ENCODE measurements at places on chromosomes 6 and 20.

- no peak for DNase-seq
Observed at GRCh38 chr6:167122827-167123657, at the start of gene CCR6. Gene CCR6 (plus strand): TSS chr6:167123096. CDS start chr6:167136135, 13,039 bp downstream.

DNA sequence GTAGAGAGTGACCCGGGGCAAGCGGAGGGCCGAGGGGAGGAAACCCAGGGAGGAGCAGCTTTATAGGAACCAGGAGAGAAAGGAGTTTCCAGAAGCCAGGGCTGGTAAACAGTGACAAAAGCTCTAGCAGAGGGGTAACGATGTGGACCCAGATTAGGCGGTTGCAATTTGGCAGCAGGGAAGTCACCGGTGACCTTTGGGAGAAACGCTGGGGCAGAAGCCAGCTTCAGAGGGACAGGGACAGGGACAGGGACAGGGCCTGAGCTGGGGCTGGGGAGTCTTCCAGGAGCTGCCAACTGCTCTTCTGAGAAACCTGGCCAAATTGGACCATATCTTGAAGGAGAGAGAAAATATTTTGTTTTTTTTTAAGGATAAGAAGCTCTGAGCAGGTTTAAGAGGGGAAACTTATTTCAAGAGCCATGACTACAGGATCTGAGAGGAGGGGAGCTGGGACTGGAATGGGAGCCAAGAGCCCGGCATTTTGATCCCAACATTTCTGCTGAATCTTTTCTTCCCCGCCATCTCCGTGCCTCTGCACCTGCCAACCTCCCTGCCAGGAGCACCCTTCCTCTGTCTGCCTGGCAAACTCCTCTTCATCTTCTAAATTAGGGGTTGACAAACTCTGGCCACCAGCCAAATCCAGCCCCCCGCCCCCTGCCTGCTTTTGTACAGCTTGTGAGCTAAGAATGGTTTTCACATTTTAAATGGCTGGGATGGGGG, 22.6 kb upstream of the PREX1 start:
- no peak for DNase-seq

DNA sequence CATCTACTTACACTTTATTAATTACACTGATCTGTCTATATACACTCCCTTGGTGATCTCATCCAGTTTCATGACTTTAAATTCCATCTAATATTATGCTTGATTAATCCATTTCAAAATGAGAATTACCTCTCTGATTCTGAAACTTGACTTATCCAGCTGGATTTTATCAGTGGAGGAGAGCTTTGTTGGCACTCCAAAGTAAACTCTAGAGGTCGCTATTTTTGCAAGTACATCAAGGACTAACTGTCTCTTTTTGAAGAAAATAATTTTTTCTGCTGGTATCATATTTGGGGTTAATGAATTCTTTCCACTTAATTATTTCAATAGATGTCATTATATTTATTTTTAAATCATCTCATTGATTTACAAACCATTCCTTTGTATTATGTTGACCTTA, 630.3 kb upstream of the MAN1A1 start:
- no peak for DNase-seq

DNA sequence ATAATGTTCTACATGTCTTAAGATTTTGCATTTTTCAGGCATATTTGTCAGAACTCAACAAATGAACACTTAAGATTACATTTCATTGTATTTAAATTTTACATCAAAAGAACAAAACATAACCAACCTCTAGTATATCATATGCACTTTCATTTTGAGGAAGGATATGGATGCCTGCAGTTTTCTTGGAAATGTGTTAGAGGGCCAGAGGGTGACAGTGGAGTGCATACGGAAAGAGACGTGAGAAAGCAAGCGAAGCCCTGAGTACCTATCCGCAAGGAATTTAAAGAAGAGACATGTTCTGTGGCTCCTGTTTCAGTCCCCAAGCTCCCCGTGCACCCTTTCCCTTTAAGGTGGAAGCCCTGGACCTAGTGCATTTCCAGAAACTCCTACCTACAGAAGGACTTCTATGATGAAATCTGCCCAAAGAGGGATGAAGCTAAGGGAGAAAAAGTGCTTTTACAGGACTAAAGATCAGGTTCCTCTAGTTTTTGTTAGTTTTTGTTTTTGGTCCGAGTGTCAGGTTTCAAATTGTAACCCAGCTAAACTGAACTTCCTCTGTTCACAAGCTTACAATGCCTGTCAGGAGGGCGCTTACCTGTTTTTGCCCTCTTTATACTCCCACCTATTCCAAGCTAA, 38.8 kb downstream of the EZR start:
- DNase-seq: no peak

DNA sequence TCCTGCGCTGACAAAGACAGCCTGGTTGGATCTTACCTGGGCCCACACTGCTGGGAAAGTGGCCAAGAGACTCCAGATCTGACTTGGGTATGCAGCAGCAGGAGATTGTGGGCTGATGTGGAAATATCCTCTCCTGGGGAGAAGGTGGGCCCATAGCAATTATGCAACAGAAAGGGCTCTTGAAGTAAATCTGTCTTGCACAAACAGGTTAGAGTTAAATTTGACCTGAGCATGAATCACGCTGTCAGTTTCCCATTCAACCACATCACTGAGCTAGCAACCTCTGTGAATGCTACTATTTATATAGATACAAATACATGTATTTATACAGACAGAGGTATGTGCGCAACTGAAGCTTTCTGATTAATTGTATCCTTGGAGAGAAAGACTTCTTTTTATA, 28.3 kb upstream of the PDYN start:
- DNase-seq: no peak

GRCh38 chr6:167907837-167908681, 81.3 kb downstream of the AFDN start:
- no peak for DNase-seq

GRCh38 chr6:29627755-29628418, 5.1 kb downstream of the GABBR1 start:
- no peak for DNase-seq

DNA sequence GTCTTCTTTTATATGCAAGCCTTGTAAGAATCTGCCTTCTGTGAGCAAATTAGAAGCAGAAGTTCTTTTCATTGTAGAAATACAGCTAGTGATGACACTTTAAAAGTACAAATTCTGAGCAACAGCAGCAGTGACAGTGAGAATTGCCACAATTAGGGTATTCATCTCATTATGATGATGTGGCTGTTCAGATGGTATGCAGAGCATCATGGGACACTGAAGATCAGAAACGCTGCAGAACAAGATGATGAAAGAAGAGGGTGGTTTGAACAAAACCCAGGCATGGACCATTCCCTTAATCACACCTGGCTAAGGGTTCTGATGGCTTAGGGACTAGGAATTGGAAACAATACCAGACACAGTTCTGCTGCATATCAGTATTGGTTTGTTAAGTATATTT, 312.7 kb upstream of the TBX18 start:
- DNase-seq: no peak

- DNase-seq: no peak
Observed at GRCh38 chr20:10550204-10551118, 115.4 kb downstream of the SLX4IP start.

- no peak for DNase-seq
Observed at GRCh38 chr6:100300221-100300736, 164.4 kb downstream of the SIM1 start.

DNA sequence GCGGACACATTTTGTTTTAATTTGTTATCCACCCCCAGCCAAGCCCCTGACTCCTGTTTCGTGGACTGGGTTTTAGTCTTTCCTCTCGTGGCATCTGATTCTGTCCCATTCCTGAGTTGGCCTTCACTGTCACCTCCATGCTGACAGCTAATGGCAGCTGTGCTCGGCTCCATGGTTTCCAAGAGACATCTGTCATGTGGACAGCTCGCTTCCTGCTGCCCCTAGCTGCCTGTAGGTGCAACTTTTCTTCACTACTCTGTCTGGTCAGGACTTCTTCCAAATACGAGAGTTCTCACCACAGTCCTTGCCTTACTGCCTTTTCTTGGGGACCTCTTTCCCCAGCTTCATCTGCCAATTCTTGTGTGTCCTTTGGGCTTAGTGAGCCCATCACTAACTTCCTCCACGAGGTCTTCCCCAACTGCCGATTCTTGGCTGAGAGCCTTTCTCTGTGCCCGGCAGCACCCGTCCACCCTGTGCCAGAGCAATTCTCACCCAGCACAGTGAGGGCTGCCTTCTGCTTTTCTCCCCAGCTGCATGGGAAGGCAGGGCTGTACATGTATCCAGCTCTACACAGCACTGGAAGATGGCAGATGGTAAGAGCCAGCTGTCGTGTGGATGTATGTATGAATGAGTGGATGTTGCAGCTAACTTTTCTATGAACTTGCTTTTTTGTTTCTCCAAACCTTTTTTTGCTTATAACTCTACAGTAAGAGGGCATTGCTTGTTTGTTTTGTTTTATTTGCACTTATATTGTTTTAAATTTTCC, 140.4 kb downstream of the F13A1 start:
- DNase-seq: no peak

Measured in GM18507 (cell line).